ENCODE measurements at places on chromosomes 6 and 20. TPM values are rescaled to one million over a fixed set of nuclear protein-coding genes. Genes with fewer than 3 reads are reported as not detected.

PHACTR3 gene
- not detected for total RNA-seq

BEND3 gene
- total RNA-seq = 1.9 TPM

GNAS-AS1 gene
- 0.81 TPM for total RNA-seq

DNAH8 gene
- 0.08 TPM for total RNA-seq

FAM209B gene
- total RNA-seq = not detected

IPCEF1 gene
- total RNA-seq = 1.3 TPM

TINAG gene
- not detected for total RNA-seq

DNA sequence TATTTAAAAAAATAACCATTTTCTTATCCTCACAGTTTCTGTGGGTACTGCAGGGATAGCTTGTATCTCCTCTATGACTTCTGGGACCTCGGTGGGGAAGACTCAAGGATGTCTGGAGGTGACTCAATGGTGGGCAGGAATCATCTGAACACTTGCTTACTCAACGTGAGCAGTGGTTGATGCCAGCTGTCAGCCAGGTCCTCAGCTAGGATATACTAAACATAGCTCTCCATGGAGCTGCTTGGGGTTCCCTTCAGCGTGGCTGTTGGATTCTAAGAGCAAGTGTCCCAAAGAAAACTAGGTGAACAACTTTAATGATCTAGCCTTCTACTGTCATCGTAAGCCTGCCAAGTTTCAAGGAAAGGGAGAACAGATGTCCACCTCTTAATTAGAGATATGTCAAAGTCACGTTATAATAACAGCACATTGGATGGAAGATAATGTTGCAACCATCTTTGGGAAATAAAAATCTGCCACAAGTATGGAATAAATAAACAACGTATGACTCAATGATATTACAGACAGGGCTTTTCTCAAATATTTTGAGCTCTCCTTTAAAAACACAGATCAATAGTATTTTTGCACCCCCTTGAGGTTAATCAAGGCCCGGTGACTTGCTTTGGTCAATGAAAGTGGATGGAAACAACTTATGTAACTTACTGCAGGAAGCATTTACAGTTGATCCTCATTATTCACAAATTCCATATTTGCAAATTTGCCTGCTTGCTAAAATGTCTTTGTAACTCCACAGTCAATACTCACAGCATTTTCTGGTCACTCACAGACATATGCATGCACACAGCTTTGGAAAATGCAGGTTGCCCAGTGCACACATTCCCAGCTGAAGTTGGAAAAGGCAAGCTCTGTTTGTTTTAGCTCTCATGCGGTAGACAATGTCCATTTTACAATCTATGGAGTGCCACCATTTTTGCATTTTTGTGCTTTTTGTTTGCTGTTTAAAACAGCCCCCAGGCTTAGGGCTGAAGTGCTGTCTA lies 6.6 kb upstream of the HEBP2 start:
- DNase-seq = no peak

GRCh38 chr20:31517373-31517772 lies 3.1 kb downstream of the HM13 start:
- peak; percentile 69 for DNase-seq

GRCh38 chr6:120026791-120027190 lies 677.2 kb upstream of the MAN1A1 start:
- no peak for DNase-seq

- no peak for DNase-seq
Observed at GRCh38 chr6:169798764-169799473, 47.5 kb downstream of the ERMARD start.

DNA sequence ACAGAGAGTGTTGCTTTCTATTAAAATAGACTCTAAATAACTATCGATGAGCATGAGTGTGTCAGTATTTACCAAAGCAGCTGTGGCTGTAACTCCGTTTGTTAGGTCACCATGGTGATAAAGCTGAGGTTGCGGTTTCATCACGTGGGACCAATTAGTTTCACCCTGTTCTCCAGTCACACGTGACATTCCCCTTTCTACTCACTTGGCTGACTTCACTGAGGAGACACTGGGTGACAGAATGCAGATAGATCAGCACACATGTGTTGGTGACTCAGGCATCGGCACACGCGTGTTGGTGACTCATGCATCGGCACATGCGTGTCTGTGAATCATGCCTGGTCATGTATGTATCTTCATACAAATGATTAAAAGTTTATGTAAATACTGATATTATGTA lies 285.4 kb downstream of the THBS2 start:
- DNase-seq = peak; percentile 82

GRCh38 chr6:137827977-137828810 lies 38.9 kb upstream of the TNFAIP3 start:
- no peak for DNase-seq

DNA sequence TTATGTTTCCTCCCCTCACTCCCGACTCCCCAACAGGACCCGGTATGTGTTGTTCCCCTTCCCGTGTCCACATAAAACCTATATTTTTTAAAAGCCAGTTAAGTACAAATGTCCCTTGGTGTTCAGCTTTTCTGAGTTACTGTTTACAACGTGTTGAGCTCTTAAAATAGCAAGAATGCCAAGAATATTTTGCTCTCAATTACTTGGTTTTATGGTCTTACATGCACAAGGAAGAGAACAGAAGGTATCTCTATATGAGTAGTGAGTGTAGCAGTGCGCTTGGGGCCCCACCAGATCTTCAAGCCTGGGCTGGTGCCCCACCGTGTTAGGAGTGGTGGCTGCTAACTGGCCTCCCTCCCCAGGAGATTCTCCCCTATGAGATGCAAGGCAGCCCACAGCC lies 75.3 kb downstream of the RIN2 start:
- DNase-seq = no peak

- no peak for DNase-seq
Observed at GRCh38 chr6:36924131-36924530, 30.4 kb upstream of the PI16 start.

- DNase-seq = no peak
Observed at GRCh38 chr6:79702691-79703090, 71.6 kb downstream of the SH3BGRL2 start.

Measured in fibroblast of the aortic adventitia (primary cell).